ENCODE measurements at places on chromosomes 11 and 22.
A peak's percentile ranks its signal among the peaks of the same experiment; 100 is the strongest.

- DNase-seq = no peak
These were observed 93.4 kb upstream of the SEPTIN5 start for GRCh38 chr22:19620742-19621371.

GRCh38 chr11:126996036-126996804 lies 4.3 kb downstream of the KIRREL3 start:
- DNase-seq = no peak

GRCh38 chr22:22937894-22938480 lies 50.4 kb downstream of the IGLL5 start:
- no peak for DNase-seq

DNA sequence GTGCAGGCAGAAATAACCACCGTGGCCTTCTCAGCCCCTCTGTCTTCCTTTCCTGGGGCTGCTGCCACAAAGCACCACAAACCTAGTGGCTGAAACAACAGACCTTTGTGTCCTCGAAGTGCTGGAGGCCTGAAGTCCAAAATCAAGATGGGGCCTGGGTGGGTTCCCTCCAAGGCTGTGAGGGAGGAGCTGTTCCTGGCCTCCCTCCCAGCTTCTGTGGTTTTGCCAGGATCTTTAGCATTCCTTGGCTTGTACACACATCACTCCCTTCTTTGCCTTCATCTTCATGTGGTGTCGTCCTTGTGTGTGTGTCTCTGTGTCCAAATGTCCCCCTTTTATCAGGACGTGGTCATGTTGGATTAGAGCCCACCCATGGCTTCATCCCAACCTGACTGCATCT lies 29.0 kb upstream of the PARVG start:
- DNase-seq = no peak

DNA sequence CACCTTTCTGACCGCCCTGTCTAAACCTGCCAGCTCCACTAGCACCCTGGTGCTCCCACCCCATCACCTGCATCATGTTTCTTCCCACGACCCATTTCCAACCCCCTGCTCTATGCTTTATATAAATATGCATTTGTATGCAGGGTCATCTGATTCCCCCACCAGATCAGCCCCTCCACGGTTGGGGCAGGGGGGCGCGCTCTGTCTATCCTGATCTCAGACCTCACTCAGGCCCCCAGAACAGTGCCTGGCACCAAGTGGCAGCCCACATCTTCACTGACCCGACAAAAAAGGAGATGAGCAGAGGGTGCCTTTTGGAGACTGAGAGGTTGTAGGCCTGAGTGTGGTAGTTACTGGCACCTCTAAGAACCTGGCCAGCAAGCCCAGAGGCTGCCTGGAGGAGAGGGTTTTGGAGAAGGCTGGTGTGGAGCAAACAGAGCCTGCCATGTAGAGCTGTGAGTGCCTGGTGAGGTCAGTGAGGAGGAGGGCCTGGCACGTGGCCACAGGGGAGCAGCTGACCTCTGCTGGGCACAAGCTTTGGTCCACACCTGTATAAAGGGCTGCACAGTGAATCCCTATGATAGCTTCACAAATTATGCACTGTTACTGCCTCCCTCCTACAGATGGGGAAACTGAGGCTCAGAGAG lies 86.3 kb upstream of the RTL6 start:
- DNase-seq = no peak

GRCh38 chr11:44893846-44894617 lies 56.7 kb downstream of the TP53I11 start:
- peak; percentile 62 for DNase-seq

GRCh38 chr11:94048032-94048709 lies 27.0 kb downstream of the HEPHL1 start:
- no peak for DNase-seq

DNA sequence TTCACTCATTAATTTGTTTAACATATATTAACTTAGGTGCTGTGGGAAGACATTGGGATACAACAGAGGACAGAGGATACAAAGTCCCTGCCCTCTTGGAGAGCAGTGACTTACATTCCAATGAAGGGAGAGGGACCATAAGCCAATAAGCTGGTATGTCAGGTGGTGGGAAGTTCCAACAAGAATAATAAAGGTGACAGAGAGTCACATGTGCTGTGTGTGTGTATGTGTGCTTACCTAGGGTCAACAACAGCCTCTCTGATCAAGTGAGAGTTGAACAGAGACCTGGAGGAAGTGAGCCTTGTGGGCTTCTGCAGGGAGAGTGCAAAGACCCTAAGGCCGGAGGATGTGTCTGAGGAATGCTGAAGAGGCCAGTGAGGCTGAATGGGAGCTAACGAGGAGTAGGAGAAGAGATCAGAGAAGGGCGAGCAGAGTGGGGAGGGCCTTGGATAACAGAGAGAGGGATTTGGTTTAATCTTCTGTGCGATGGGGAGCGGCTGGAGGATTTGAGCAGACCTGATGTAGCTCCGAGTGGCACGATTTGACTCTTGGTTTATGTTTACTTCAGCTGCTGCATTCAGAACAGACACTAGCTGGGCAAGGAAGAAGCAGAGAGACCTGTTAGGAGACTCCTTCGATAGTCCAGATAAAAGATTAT lies 35.3 kb downstream of the MAP6 start:
- no peak for DNase-seq

GRCh38 chr11:47592970-47593369 lies 1.2 kb downstream of the C1QTNF4 start:
- no peak for DNase-seq

DNA sequence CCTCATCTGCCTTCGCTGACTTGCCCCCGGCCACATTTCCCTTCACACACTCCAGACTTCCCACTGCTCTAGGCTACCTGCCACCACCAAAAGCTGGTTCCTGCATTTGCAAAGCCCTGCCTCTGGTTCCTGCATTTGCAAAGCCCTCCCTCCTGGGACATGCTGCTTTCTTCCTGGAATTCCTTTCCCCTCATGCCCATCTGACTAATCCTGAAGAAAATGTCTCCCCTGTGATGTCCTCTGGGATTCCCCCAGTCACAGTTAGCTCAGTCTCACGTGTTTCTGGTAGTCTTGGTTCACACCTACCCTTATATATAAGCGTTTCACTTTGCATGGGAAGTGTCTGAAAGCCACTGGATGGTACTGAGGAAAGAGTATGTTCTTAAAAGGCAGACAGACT lies 206.9 kb downstream of the DBX1 start:
- DNase-seq = no peak

Measured in CD4-positive, alpha-beta T cell treated with Interleukin-10 for 1 hour (primary cell).